ENCODE measurements at places on chromosomes 11 and 22. TPM values are rescaled to one million over a fixed set of nuclear protein-coding genes. Genes with fewer than 3 reads are reported as not detected.

The TRIOBP gene
- total RNA-seq: 9.0 TPM

The FREY1 gene
- total RNA-seq: 5.7 TPM

The LBHD1 gene
- total RNA-seq: 10.4 TPM

The NDUFC2 gene
- 62.6 TPM for total RNA-seq

The SNRPD3 gene
- total RNA-seq: 31.0 TPM

DNA sequence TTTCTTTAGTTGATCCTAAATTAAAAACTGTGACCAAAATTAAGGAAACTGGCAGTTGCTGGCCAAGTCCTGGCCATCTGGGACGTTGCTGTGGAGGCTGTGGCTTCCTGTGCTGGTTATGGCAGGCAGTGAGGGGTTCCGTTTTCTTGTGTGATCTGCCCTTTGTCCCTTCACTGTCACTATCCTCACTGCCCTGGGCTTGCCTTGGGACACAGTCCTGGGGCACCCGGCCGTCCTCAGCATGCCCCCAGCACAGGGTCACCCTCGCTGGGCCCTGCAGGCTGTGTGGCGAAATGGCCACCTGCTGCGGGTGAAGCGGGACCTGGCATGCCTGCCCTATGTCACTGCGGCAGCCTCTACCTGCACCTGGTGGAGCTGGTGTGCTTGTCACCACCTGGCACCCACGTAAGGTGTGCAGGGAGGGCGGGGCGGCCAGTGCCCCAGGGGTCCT lies 52.5 kb upstream of the SLC22A12 start:
- H3K27ac ChIP-seq: no peak overlapping the region
- H3K27me3 ChIP-seq: peaks cover 14% of the 10 kb centered on the region
- H3K4me3 ChIP-seq: no peak overlapping the region
- no peak for DNase-seq
- H3K36me3 ChIP-seq: no peaks in the 10 kb centered on the region
- H3K4me1 ChIP-seq: no peaks in the 10 kb centered on the region

DNA sequence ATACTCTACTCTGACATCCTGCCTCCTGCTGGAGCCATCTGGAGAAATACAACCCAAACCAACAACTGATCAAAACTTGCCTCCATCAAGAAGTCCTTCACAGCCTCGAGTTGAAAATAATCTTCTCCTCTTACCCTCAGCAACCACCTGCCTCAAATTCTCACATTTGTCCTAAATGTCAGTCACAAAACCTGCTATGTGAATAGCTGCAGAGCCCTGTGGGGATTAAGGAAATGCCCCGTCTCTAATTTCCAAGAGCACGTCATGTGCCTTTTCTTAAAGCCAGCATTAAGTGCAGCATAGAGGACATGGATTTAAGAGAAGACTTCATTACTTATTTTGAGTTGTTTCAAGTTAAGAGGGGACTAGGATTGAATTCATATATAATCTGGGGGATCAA lies 105.9 kb downstream of the TRPC6 start:
- H3K4me3 ChIP-seq: no peak overlapping the region
- no peaks in the 10 kb centered on the region for H3K36me3 ChIP-seq
- no peaks in the 10 kb centered on the region for H3K27me3 ChIP-seq
- no peak for DNase-seq
- no peaks in the 10 kb centered on the region for H3K4me1 ChIP-seq

GRCh38 chr11:118263695-118264568 lies at the start of gene MPZL2:
MPZL2 (minus strand) TSS chr11:118264297; CDS start chr11:118264153, 144 bp downstream.
- peak; percentile 35 for DNase-seq
- H3K4me3 ChIP-seq: peak within 1 kb of the TSS; percentile 40
- no peak within 1 kb of the TSS for H3K27ac ChIP-seq
- peaks cover 17% of the 10 kb centered on the region for H3K4me1 ChIP-seq

GRCh38 chr22:39482768-39483167 lies 19.3 kb upstream of the MIEF1 start:
- H3K27me3 ChIP-seq: no peaks in the 10 kb centered on the region
- H3K4me1 ChIP-seq: no peaks in the 10 kb centered on the region
- no peak overlapping the region for H3K4me3 ChIP-seq
- no peaks in the 10 kb centered on the region for H3K36me3 ChIP-seq
- H3K27ac ChIP-seq: no peak overlapping the region

- H3K4me3 ChIP-seq: peak overlapping the region; percentile 92
- H3K27ac ChIP-seq: no peak overlapping the region
- no peaks in the 10 kb centered on the region for H3K27me3 ChIP-seq
- peaks cover 19% of the 10 kb centered on the region for H3K4me1 ChIP-seq
- H3K36me3 ChIP-seq: no peaks in the 10 kb centered on the region
These were observed 7.0 kb upstream of the L3MBTL2 start for GRCh38 chr22:41198027-41198580.

- no peaks in the 10 kb centered on the region for H3K4me1 ChIP-seq
- no peak overlapping the region for H3K4me3 ChIP-seq
- H3K27me3 ChIP-seq: peaks cover 8% of the 10 kb centered on the region
- no peak overlapping the region for H3K27ac ChIP-seq
These were observed 12.8 kb downstream of the SHANK2 start for GRCh38 chr11:71239581-71239980.

- H3K36me3 ChIP-seq: peaks cover 18% of the 10 kb centered on the region
- DNase-seq: peak; percentile 47
- no peak overlapping the region for H3K27ac ChIP-seq
- no peak overlapping the region for H3K4me3 ChIP-seq
- H3K4me1 ChIP-seq: peaks cover 76% of the 10 kb centered on the region
These were observed 29.8 kb downstream of the SGSM3 start for GRCh38 chr22:40400159-40400558.

DNA sequence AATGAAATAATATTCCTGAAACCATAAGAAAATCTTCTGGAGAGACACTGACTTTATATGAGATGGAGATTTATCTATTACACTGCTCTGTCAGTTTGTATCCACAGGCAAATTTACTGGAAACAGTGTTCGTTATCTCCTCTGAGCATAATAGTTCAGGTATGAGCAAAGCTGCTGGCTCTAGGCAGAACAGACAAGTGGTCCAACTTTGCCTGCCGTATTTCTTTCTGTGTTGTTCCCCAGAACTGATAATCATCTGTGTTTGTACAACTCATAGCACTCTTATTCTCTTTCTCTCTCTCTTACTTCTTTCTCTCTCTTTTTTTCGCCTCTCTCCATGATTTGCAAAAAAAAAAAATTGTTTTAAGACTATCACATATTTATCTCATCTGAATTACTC lies 623.8 kb upstream of the CHORDC1 start:
- no peaks in the 10 kb centered on the region for H3K4me1 ChIP-seq
- H3K27ac ChIP-seq: no peak overlapping the region
- no peak overlapping the region for H3K4me3 ChIP-seq
- H3K36me3 ChIP-seq: no peaks in the 10 kb centered on the region
- no peak for DNase-seq

GRCh38 chr11:122342089-122342744 lies 226.2 kb upstream of the BLID start:
- no peak overlapping the region for H3K27ac ChIP-seq
- no peaks in the 10 kb centered on the region for H3K4me1 ChIP-seq
- no peaks in the 10 kb centered on the region for H3K27me3 ChIP-seq

DNA sequence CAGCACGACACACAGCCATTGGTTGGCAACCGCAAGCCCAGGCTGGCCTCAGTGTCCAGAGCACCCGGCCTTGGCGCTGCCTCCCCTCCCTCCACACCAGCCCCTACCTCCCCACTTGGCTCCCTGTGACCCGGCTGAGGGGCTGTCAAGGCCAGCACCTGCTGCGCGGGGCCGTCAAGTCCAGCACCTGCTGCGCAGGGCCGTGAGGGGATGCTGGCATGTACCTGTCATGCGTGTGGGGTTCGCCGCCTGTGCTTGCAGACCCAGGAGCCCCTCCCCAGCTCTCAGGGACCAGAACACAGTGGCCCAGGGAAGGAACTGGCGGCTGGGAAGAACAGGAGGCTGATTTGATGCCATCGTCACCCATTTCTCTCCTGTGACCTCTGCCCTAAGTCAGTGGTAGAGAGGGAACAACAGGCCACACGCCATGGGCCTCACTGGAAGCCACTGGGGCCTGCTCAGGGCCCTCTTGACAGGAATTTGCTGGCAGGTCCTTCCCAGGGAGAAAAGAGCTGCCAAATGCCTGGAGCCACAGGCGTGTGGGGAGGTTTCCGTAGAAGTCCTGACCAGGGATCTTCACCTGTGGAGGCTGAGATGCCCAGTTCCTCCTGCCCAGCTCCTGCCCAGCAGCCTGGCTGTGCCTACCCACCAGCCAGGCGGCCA lies 37.6 kb downstream of the TBX1 start:
- DNase-seq: no peak
- H3K27me3 ChIP-seq: no peaks in the 10 kb centered on the region
- H3K27ac ChIP-seq: no peak overlapping the region
- H3K4me1 ChIP-seq: no peaks in the 10 kb centered on the region

DNA sequence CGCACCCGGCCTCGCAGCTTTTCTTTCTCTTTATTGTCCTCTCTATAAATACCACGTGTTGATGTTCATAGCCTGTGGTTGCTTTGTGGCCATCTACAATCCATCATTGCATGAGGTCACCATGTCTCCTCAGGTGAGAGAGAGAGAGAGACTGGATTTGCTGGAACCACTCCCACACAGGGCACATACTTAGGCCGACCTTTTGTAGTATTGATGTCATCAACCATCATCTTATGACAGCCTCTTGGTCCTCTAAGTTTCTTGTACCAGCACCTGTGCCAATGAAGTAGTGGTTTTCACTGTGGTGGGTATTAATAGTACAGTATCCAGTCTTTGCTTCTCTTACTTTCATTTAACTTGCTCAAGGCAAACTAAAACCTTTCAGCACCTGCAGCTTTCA lies 22.8 kb upstream of the P2RY6 start:
- no peak for DNase-seq
- H3K27me3 ChIP-seq: no peaks in the 10 kb centered on the region
- no peak overlapping the region for H3K4me3 ChIP-seq
- no peak overlapping the region for H3K27ac ChIP-seq
- no peaks in the 10 kb centered on the region for H3K36me3 ChIP-seq

Measured in CD4-positive, alpha-beta T cell (primary cell).